ENCODE measurements at places on chromosomes 6 and 20.

- DNase-seq: no peak
Observed at GRCh38 chr20:25272223-25273000, 24.5 kb downstream of the PYGB start.

DNA sequence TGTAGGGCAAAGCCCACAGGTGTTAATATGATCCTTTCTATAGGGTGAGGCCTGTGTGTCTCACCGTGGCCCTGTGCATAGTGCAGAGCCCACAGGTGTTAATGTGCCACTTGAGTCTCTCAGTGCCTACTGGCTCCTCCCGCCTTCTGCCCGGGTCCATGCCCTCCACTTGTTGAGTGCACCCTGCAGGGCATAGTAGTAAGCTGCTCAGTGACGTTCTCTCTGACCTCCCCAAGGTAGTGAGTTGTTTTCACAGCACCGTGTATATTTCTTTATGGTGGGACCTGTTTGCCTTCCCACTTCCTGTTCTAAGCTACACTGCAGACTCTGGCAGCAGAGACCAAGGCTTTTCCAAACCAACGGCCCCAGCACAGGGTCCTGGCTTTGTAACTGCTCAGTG lies 64.5 kb upstream of the SLC22A1 start:
- no peak for DNase-seq

GRCh38 chr6:73263570-73263909 lies 544 bp upstream of the KHDC1 start:
- DNase-seq: no peak

GRCh38 chr20:19783966-19784401 lies 25.9 kb downstream of the RIN2 start:
- DNase-seq: no peak

GRCh38 chr6:91433660-91434534 lies 847.0 kb upstream of the MAP3K7 start:
- no peak for DNase-seq

GRCh38 chr20:35560541-35560940 lies 18.7 kb downstream of the ERGIC3 start:
- DNase-seq: no peak

All from NCI-H2107 (cell line).